ENCODE measurements at places on chromosomes 2 and 18. TPM values are rescaled to one million over a fixed set of nuclear protein-coding genes. Genes with fewer than 3 reads are reported as not detected.

Gene FHOD3
- 3.0 TPM for total RNA-seq

Gene IL36G
- total RNA-seq = not detected

Gene MAP3K19
- not detected for total RNA-seq

Gene KLHL30
- 0.33 TPM for total RNA-seq

Gene DYNC1I2
- 218 TPM for total RNA-seq

Gene HTR2B
- total RNA-seq = 33.0 TPM

Measured in fibroblast of the aortic adventitia (primary cell).